G401 (cell line): ENCODE measurements at places on chromosomes 13 and 19. TPM values are rescaled to one million over a fixed set of nuclear protein-coding genes. Genes with fewer than 3 reads are reported as not detected.

Gene SIGLEC12
- total RNA-seq = not detected in 2 replicates

Gene ADGRE3
- not detected in 2 replicates for total RNA-seq

Gene FPR2
- not detected in 2 replicates for total RNA-seq

Gene HSH2D
- not detected in 2 replicates for total RNA-seq

Gene CLDND2
- total RNA-seq = not detected in 2 replicates

Gene ZNF154
- total RNA-seq = not detected in 2 replicates
